A549 (cell line): ENCODE measurements at places on chromosomes 4 and X.
A peak's percentile ranks its signal among the peaks of the same experiment; 100 is the strongest.

DNA sequence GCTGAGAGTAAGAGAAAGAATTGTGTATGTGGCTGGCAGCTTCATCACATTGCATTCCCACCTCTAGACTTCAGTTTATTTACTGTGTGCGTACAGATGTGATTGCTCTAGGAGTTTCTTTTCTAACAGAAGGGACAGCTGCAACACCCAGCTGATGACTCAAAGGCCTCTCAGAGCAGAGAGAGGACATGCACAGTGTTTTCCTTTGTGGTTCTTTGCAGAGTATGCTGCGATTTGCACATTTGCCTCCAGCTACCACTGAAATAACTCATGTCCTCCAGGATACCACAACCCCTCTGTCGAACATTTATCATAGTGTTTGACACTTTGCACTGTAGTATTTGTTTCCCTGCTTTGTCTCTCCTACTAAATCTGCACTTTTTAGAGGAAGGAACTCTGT, 294.1 kb downstream of the STIM2 start:
- no peak for DNase-seq

GRCh38 chr4:80115368-80116181, 42.5 kb upstream of the ANTXR2 start:
- DNase-seq = no peak

DNA sequence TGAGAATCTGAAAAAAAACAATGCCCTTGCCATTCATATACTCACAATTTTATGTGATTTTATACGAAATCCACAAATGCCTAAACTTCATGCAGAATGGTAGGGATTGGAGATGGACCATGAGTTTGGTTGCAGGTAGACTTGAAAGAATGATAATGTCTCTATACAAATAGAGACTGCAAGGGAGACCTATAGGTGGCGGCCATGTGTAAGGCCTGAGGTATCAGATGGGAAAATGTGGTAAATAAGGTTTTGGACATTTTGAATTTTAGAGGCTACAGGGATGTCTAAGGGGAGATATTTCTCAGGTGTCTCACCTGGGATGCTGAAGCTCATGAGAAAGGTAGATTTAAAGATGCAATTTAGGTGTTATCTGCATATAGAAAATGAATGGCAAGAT, 78.0 kb downstream of the GABRB1 start:
- no peak for DNase-seq

GRCh38 chrX:2508648-2509335, 8.0 kb upstream of the DHRSX start:
- no peak for DNase-seq

DNA sequence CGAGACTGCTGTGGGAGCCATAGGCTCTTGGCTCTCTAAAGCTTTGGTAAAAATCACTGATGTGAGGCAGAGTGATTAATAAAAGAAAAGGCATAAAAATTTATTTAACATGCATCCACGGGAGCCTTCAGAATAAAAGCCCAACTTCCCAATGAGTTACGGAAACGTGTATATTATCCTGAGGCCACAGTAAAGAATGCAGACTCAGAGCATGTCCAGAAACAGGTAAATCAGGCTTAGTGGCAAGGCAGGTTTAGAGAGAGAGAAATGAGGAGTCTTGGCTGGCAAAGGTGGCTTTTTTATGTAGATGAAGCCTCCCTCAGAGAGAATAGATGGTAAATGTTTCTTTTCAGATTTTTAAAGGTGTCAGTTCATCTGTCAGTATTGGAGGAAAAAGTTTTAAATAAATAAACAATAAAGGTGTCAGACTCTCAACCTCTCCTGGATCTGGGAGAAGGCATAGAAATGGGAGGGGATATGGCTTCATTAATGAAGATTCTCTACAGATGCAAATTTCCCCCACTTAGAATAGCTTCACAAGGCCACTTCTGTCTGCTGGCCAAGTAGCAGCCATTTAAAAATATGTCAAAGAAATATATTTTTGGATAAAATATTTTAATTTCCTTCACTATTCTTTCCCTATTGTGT, 24.0 kb downstream of the C4orf51 start:
- DNase-seq = no peak

DNA sequence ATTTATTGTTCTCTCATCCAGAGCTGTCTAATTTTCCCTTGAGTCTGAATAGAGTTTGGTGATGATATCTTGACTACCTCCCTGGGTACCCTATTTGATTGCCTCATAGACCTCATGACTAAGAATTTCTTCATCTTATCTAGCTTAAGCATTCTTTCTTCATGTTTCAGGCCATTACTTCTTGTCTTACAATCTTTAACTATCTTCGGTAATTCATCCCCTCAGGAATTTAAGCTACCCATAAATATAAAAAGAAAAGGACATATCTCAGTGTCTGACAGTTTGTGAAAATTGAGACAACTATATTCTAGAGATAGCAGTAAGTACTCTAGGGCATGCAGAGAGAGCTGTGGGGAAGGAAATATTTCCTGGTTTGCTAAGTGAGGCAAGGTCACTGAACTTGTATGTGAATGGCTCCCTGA, 466.1 kb upstream of the GRID2 start:
- peak; percentile 0 for DNase-seq

GRCh38 chr4:184262901-184263300, 45.2 kb upstream of the ENPP6 start:
- no peak for DNase-seq

DNA sequence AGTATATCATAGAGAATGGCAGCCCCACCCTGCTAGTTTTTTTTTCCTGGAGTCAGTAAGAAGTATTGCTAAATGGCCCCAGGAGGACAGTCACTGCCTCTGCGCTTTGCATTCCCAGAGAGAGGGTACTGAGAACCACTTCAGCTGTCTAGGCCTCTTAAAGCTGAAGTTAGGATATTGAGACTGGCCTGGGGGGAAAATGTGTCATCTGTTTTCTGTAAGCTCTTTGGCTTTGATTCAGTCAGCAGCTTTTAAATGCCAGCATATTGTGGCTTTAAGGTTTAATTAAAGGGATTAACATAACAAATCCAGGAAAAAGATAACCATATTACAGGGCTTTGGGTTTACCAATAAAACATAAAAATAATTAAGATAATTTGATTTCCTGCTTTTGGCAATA, 852.0 kb downstream of the PCDH18 start:
- no peak for DNase-seq

DNA sequence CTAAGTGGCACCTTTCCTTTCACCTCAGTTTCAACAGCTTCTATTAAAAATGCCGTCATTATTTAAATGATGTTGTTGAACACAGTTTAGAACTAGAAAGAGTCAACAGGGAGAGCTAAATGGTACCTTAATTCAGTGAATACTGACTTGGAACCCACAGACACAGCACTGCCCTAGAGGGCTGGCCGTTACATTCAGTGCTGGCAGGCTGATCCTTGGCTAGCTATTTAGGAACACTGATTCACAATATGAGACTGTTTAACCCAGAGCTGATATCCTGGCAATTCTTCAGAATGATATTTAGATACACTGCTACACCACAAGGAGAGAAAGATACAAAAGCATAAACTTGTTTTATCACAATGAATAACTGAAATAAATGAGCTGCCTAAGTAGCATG, 12.7 kb upstream of the NAAA start:
- DNase-seq = no peak

DNA sequence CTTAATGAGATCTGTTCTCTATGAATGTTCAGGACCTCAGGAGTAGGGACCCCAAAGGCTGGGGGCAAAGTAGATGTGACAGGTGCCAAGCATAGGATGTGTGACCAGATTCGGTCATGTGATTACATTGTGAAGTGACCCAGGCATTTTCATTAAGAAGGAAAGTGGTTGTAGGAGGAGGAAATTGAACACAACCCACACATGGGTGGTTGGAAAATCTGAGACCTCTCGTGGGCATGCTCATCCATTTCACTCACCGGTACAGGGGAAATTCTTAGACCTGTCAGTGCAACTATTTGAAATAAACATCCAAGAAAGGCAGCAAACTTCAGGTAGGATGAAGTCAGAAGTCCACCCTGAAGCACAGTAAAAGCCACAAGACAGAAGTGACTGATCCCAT, 43.5 kb upstream of the CD99 start:
- no peak for DNase-seq

DNA sequence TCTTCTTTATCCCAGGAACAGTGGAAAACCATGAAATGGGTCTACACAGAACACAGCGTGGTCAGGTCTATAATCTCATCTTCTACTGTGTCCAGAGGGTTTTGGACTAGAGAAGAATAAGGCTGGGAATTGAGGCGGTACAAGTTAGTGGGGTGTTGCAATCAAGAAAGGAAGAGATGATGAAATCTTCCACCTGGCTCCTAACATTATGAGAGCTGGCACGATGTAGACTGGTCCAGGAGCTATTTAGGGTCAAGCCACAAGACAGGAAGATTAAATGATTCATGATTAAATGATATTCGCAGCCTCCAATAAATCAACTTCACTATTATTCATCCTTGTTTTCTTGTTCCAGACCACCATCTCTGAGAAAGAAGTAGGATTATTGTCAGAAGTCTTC, 88.0 kb downstream of the ARSF start:
- no peak for DNase-seq

DNA sequence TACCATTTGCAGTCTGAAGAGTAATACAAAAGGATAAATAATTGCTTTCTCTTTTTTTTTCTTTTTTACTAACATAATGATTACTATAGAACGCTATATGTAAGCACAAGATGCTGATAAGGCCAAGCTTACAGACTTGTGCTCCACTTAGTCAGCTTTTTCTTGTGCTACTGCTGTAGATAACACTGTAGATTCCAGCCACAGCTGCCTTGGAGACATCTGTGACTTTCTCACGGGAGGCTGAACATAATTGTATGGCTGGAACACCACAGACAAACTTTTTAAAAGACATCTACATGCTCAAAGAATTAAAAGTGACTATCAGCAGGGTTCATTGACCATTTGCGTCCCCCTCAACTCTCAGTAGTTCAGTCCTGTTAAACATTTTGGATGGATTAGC, 381.7 kb upstream of the AMOT start:
- no peak for DNase-seq

- DNase-seq = no peak
Observed at GRCh38 chrX:15931362-15931761, 76.7 kb upstream of the AP1S2 start.
